ENCODE measurements at places on chromosomes 3 and 15. TPM values are rescaled to one million over a fixed set of nuclear protein-coding genes. Genes with fewer than 3 reads are reported as not detected.

- peak; percentile 10 for DNase-seq
Observed at GRCh38 chr3:37526511-37526910, 335.2 kb upstream of the CTDSPL start.

DNA sequence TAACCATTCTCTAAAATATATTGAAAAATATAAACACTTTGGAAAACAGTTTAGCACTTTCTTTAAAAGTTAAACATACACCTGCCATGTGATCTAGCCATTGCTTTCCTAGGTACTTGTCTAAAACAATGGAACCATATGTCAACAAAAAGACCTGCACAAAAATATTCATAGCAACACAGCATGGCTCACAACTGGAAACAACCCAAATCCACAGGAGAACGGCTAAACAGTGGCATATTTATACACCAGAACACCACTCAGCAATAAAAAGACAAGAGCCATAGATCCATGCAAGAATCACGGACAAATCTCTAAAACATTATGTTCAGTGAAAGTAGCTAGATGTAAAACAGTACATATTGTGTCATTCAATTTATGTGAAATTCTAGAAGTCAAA is 221.3 kb upstream of the UBE2E2 start:
- no peak for DNase-seq

GRCh38 chr15:80414546-80415357 is 10.6 kb downstream of the ARNT2 start:
- no peak for DNase-seq

DNA sequence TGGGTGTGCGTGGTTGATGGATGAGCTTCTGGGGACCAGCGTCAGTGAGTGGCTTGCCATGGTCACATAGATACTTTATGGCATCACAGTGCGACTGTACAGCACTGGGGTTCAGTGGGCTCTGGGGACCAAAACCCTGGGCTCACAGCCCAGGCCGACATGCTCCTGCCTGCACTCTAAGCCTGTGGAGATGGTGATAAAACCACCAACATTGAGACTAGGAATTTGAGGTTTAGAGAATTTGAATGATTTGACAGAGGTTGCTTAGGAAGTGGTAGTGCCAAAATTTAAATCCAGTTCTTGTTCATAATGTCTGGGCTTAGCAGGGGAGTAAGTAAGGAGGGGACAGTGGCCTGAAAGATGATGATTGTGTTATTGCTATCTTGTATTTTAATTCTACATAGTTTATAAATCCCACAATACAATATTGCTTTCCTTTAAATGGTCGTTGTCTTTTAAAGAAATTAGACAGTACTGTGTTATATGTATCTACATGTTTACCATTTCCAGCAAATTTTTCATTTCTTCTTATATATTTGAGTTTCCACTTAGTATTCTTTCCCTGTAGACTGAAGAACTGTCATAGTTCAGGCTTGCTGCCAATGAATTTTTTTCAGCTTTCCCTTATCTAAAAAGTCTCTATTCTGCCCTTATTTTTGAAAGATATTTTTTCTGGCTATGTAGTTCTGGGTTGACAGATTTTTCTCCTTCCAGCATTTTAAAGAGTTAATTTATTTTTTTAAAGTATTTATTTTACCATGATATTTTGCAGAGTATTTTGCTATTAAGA is 235.4 kb upstream of the RGMA start:
- DNase-seq, result no peak

DNA sequence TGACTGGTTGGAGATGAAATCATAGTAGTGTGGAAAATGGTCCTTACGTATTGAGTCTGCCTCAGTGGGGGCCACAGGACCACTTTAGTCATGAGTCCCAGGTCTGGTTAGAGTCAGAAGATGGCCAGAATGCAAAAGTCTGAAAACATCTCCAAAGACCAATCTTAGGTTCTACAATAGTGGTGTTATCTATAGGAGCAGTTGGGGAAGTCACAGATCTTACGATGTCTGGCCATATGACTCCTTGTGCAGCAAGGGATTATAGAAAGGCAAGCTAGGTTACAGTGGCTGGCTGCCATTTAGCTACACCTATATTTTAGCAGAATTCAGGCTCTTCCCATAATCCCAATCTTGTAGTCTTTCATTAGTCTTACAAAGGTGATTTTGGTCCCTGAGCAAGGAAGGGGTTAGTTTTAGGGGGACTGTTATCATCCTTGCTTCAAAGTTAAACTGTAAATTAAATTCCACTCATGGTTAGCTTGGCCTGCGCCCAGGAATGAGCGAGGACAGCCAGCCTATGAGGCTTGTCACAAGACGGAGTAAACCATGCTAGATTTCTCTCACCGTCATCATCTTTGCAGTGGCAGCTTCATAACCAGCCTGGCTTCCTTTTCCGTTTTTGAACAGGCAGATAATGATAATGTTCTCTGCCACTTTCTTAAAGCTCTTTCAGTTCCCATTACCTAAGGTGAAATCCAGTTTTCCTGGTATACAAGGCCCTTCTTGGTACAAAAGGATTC is 134.1 kb downstream of the VPS8 start:
- DNase-seq, result no peak

- DNase-seq, result no peak
Observed at GRCh38 chr15:70586241-70586640, 177.1 kb downstream of the UACA start.

DNA sequence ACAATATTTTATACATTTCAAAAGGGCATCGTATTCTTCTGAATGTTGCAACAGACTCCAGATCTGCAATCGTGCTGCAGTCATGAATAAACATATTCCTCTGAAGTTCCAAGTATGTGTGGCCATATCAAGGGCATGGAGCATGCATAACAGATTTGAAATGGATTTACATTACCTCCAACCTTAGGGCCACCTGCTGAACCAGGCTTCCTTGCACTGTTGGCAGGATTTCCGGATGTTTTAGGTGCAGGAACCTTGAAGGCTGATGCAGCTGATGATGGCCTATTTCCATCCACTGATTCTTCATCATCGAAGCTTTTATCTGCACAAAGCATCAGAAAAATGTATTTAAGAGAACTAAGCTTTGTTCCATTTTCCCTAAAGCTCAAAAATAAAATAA is 73.5 kb downstream of the CLASP2 start:
- DNase-seq, result no peak

GRCh38 chr3:128605091-128606046 is 45.2 kb downstream of the RPN1 start:
- DNase-seq, result no peak

GRCh38 chr3:115999613-116000012 is 376.3 kb downstream of the GAP43 start:
- no peak for DNase-seq

GRCh38 chr3:51975852-51976549 is 1.1 kb downstream of the ABHD14A start:
- peak; percentile 80 for DNase-seq

DNA sequence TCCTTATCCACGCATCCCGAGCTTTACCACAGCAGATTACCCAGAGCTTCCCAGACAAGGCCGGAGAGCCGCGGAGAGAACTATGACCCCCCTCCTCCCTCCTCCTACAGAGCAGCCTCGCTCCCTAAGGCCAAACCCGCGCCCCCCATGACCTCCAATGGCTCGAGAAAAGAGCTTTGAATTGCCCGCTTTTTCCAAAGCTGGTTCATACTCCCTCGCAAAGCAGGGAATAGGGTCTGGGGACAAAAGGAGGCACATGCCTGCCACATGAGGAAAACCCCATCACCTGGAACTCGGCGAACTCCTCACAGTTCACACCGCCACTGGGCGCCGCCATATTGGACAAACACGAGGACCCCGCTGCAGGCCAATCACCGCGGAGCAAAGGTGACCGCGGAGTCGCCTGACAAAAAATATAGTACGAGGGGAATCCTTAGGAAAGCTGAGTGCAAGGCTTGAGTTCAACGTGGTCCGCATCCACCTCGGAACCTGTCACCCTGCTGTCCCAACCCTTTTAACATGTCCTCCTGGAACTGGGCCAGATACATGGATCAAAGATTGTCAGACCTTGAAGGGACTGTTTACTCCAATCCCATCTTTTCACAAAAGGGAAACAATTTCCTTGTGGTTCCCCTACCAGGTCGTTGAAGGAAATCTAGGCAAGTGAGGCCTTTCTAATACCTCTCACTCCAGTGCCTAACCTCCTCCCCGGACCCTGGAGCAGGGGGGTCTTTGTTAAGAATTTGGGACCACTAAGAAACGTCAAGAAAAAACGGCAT is at the start of gene MIX23:
Gene MIX23 (minus strand): TSS at position 344 of the 779 bp plus-strand sequence. CDS start 7 bp downstream, at position 337.
- peak; percentile 77 for DNase-seq

DNA sequence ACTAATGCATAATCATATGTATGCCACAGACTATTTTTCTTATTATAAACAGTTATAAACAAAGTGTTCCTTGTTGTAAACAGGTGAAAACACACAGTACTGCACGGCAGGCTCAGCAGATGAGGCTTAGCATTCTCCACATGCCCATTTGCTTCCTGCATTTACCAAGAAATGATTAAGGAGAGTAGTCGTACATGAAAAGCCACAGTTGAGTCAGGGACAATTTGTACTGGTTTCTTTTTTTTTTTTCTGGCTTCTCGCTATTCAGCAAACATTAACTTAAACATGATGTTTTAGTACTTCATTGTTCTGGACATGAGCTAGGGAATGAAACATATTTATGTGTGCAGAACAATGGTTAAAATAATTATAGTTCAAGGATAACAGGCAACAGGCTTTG is 63.4 kb downstream of the GHSR start:
- DNase-seq, result no peak

DNA sequence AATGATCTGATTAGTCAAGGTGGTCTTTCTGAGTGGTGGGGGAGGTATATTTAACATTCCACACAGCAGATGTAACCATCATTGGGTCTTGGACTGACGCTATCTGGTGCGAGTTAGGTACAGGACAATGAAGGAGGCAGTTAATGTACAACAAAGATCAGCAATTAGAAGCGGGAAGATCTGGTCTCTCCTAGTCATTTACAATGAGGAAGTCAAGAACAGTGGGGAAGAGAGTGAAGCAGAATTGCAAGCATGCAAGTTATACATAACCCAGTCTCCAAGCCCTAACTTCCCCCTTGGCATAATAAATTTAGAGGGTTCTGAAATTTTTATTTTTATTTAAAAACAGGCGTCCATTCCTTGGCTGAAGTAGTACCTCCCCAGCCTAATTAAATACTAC is 14.1 kb downstream of the GPD1L start:
- no peak for DNase-seq

DNA sequence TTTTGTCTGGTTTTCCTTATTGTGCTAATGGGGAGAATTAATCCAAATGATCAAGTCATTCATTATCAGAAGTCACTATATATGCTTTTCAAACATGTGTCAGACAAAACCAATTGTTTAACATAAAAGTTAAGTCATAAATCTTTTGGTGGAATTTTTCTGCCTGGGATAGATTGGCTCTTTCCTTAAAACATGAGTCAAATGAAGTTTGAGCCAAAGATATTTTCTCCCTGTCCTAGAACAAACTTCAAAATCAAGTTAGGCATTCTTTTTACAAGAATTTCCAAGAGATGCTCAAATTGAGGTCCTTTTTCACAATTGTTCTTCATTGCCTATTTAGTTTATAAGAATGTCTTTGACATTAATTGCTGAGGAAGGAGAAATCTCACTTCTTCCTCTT is 138.3 kb downstream of the UACA start:
- no peak for DNase-seq

DNA sequence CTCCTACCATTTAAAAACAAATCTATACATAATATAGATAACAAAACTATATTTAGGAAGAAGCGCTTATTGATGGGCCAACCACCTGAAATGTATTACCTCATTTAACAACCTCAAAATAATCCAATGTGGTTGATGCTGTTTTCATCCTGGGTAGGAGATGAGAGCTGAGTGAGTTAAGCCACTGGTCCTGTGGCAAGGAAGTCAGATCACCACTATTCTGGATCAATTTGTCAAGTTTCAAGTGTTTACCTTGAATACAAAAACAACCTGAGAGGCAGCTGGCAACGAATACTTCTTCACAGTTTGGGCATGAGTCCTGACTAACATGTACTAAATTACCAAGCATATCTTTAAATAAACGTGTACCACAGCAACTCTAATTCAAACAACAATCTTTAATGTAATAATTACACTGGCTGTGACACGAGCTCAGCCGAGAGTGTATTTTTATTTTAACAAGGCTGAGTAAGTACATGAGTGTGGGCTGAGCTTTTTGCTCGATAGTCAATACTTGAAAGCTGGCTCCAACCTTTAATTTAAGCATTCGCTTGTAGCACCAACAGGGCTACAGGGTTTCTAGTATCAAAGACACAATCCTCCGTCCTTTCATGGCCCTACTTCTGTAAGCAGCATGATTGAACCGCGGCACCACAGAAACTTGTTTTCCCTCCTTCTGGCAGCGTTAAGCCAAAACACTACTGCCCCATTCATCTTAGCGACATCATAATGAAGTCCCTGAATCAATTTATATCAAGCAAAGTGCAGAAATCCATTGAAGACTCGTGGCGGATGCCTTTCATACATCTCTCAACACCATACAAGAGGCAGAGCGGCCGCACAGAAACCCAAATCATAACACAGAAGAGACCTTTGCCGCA is 93.8 kb upstream of the ICE2 start:
- no peak for DNase-seq

DNA sequence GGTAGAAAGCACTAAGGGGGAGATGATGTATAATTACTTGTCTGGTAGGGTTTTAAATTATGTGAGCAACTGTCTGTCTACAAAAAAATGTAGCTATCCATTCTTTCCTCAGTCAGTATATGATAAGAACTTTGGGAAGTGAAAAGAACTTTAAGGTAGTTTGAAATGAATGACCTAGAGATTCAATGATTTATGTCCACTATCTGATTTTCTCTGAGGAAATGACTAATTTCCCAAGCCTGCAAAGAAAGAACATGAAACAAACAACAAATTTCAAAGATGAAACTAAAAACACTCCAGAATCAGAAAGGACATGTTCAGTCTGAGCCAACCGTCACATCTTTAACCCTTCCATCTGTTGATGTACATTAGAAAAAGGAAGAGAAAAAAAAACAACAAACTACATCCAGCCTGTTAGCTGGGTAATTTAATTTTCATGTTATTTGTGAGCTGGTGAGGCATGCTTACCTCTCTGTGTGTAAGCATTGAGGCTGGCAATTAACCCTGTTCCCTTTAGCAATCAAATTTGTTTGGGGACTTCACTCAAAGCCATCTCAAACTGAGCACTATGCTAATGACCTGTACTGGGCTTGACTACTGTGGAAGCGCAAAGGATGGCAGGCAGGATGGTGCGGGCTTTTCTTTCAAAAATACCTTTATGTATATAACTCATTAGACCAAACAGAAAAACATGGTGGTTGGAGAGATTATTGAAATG is 220.1 kb downstream of the TUSC7 start:
- DNase-seq, result peak; percentile 66

DNA sequence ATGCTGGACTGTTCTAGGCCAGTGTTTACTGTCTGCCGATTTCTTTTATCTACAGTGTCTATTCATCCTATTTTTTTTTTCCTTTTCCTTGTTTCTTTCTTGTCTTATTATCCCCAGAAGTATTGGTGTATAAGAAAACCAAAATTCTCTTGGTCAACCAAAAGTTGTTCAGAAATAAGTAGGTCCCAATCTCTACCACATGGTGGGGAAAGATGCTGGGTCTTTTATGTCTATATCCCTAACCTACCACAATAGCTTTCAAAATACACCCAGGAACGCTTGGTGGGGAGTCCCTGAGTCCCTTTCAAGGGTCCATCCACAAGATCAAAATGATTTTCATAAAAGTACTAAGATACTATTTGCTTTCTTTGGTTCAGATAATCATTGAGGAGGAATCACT is 225.6 kb downstream of the CLSTN2 start:
- no peak for DNase-seq

The WDR76 gene
- 17.7 TPM for total RNA-seq

The TPRG1 gene
- 1.3 TPM for total RNA-seq

The SMCO1 gene
- total RNA-seq, result under 0.01 TPM

The KIF23 gene
- 60.5 TPM for total RNA-seq

The MKRN2OS gene
- not detected for total RNA-seq

The AMIGO3 gene
- total RNA-seq, result 0.43 TPM

The CPNE9 gene
- total RNA-seq, result not detected

The GCSAM gene
- not detected for total RNA-seq

The MRPL47 gene
- total RNA-seq, result 45.7 TPM

The KIF15 gene
- 9.9 TPM for total RNA-seq
